ENCODE measurements at places on chromosomes 5 and 9.

GRCh38 chr9:114114364-114114763 lies 15.3 kb upstream of the KIF12 start:
- no peak for DNase-seq

DNA sequence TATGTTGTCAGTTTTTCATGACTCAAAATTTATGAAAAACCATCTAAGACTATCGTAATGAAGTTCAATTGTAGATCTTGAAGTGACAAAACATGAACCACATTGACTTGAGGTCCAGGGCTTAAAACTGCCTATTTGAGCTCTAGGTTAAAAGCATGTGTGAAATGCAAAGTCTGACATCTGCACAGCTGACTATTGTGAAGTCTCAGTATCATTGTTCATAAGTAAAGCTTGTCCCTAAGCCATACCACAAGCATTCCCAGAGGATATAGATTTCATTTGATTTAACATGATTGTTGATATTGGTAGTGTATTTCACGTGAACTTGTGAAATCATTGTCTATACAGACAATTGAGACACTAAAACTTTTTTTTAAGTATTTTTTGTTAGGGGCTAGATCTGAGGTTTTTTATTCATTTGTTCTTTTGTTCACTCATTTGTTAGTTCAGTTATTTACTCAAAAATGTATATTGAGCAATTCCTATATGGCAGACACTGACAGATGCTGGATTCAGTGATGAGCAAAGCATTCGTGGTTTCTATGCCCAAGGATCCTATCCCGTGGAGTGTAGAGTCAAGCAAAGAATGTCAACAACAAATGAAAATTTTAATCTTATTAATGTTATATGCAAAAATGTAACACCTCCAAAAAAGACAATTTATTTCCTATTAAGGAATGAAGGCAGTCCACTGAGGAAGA lies 485.2 kb downstream of the RAB3C start:
- no peak for DNase-seq

GRCh38 chr9:88387036-88387551 lies 1.1 kb upstream of the SPIN1 start:
- DNase-seq: no peak

GRCh38 chr5:67377631-67378030 lies 181.0 kb upstream of the CD180 start:
- peak; percentile 46 for DNase-seq

GRCh38 chr5:91212714-91213092 lies 170.4 kb downstream of the ARRDC3 start:
- DNase-seq: no peak

DNA sequence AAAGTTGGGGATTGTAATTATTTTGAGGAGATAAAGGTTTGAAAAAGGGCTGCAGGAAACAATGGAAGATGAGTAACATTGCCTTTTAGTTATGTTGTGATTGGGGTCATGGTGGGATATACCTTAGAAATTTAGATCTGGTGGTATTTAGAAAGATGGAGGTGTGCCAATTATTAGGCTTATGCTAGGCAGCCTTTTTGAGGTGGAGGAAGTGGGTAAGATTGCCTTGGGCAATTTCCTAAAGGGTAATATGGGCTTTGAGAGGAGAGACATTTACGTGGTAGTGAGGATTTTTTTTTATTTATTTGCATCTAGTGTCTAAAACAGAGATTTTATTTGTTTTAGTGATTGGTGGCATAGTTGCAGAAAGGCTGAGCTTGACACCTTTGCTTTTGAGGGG lies 10.5 kb downstream of the HSPA4 start:
- no peak for DNase-seq

- no peak for DNase-seq
Measured at GRCh38 chr5:104635227-104635626, 1072.6 kb upstream of the NUDT12 start.

DNA sequence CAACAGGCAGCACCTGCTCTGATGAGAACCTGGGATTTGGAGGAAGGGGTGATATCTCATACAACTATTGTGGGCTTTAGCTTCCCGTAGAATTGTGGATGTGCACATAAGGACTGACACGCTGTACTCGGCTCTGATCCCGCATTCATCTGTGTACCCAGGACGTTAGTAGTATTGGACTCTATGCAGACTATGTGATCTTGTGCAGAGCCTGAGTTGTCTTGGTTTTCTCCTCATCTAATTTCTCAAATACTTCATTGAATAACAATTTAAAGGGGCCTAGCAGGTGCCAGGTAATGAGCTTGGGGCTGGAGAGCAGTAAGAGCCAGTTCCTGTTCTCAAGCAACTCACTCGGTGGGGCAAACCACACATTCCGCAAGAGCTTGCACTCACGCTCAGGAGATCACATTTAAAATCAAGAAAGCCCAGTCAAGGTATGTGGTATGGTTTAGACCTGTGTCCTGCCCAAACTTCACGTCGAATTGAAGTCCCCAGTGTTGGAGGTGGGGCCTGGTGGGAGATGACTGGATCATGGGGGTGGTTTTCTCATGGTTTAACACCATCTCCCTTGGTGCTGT lies 14.8 kb downstream of the C5orf15 start:
- no peak for DNase-seq

- DNase-seq: no peak
Measured at GRCh38 chr9:34996905-34997279, 7.3 kb downstream of the DNAJB5 start.

DNA sequence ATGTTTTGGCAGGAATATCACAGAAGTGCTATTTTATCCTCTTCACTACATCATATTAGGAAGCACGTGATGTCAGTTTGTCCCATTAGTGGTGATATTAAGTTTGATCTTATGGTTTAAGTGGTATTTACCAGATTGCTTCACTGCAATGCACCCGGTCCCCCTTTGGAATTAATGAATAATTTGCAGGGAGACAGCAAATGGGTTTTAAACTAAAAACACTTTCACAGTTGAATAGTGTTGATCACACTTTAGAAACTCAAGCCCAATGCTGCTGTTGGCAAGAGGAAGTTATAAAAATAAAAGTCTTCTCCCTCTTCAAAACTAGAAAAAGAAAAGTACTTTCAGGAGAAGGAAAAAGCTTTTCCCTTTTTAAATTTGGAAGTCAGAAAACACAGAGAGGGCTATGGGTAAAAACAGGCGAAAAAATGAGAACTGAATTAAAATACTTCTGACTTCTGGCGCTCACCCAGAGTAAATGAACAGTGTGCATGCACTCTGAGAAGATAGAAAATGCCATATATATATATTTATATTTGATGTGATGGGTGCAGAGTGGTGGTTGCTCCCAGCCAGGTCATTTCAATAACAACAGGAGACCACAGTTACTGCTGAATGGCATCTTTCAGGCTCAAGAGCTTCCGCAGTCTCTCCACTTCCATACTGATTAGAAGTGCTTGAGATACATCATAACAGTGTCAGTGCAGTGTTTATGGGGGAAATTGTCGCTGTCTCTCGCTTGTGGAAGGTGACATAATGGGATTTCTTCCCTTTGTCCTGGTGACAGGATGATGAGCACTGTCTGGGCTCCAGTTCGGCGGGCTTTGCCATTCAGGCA lies 278.0 kb downstream of the ZSWIM6 start:
- DNase-seq: no peak

DNA sequence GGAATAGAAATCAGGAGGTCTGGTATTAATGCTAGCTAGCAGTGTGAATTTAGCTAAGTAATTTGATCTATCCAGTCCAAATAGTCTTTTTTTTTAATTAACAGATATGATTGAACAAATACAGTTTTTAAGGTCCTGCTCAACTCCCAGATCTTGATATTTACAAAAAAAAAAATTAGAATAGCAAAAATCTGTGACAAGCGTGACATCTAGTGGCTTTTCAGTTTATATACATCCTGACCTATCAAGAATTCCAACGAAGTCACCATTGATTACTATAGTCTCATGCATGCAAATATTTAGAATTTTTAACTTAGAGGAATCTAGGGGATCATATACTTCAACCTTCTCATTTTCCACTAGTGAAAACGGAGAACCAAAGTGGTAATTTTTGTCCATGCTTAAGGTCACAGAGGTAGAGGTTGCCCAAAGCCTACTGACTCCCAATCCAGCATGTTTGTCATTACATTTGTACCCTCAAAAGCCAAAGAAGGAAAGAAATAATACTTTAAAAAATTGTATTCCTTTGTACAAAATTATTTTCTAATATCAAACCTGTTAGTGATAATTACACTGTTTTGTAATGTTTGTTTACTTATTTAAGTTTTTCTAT lies 17.6 kb upstream of the TARS1 start:
- DNase-seq: no peak

- DNase-seq: no peak
Measured at GRCh38 chr5:91293131-91293530, 90.0 kb downstream of the ARRDC3 start.

- no peak for DNase-seq
Measured at GRCh38 chr9:91694081-91694870, 255.8 kb downstream of the ROR2 start.

DNA sequence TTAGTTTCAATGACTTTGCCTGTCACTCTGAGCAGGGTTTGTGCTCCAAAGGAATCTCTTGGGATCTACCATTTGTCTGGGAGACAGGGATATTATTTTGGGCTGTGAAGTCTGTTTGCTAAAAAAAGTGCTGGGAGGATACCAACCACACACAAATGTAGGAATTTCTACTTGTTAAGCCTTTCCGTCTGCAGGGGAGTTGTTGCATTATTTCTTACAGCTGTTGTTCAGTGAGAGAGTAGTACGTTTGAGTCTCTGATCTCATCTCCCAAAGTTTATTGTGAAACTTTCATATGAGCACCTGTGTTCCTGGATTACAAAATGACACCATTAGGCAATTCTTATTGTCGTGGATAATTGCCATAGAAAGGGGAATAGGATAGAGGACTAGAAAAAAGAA lies 78.3 kb upstream of the SEMA6A start:
- no peak for DNase-seq

GRCh38 chr9:71664566-71664965 lies 103.7 kb downstream of the CEMIP2 start:
- no peak for DNase-seq

DNA sequence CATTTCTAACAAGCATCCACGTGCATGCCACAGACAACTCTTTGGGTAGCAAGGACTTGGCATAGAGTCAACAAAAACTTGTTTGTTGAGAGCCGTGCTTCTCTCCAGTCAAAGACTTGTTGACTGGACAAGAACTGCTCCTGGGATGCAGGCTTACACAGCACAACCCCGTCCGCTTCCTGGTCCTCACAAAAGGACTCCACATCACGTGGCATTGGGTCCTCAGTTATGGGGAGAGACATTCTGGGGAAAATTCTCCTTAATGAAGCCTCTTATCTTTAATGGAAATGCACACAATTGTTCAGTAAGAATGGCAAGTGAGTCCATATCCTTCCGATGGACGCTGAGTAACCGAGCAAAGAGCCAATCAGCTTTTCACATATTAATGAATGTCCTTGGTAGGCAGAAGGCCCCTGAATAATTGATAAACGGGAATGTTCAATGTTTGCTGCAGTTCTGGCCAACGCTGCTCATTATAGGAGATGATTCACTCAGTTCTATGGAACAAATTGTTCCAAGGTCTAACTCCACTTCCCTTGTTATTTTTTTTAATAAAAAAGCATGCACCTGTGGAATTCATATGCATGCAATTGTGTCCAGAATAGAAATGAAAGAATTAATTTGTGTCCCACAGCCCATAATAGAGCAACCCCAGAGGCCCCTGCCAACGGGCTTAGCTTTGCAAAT lies 97.0 kb upstream of the ZNF366 start:
- DNase-seq: no peak

GRCh38 chr9:120829650-120830049 lies 13.1 kb downstream of the PSMD5 start:
- DNase-seq: no peak

DNA sequence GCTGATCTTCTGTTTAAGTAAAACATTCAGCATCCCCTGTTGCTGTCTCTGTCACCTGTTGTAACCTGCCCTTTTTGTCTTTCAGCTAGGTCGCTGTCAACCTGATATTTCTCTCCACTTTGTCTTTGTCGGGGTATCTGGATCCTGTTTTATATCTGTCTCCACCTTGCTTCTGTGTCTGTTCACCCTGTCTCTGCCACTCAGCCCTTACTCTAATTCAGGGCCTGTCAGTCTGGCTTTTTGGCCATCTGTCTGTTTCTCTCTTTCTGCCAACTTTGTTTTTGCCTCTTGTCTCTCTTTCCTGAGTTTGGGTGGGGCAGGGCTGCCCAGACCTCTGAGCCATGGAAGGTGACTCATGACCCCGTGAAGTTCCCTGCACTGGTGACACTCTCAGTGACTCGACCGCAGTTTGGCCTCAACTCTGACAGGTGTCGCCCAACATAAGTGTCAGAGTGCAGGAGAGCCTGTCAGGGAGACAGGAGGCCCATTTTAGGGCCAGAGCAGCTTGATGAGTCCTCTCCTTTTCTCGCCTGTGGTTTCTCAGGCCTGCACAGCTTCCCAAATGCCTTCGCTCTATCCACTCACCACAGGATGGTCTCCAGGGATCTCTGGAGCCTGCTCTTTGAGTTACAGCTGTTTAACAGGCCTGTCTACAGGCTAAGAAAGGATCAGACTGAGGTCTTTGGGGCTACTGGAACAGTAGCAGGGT lies 868 bp downstream of the ZBTB43 start:
- DNase-seq: peak; percentile 49

- DNase-seq: peak; percentile 67
Measured at GRCh38 chr9:95048225-95049087, 269.1 kb downstream of the FANCC start.

DNA sequence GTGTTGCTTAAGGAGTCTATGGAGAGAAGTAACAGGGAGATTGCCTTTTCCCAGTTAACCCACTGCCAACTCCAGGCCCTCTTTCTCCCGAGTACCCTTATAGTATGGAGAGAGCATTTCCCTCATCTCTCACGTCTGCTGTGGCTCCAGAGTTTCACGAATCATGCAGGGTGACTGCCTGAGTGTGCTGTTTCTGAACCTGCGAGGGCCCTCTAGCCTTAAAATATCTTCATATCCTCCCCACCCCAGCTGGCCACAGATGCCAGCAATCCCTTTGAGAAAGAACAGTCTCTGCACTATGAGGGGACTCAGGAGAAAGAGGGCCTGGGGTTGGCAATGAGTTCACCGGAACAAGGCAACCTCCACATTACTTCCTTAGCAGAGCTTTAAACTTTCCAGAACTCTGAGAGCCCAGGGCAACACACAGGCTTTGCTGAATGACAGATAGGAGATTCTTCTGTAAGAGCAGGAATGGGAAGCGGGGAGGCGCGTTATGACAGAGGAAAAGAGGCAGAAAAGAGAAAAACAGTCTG lies 81.6 kb upstream of the ANKH start:
- no peak for DNase-seq

DNA sequence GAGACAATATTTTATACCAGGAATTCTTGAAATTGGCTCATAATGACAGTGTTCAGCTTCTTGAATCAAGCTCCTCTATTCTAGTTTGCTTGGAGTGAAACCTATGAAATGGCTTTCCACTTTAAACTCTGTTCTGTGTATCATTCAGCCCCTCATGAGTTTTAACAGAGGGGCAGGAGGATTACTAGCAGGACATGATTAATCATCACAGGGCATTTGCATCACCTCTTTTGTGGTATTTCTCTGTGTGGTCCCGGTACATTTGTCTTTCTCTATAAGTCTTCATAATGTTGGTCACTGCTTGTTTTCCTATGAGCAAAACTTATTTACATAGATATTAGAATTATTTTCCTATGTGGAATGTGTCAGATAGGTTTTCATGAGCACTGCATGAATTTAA lies 21.2 kb downstream of the CAST start:
- no peak for DNase-seq

Data from BE2C (cell line).